ENCODE measurements at places on chromosomes 7 and 10.

DNA sequence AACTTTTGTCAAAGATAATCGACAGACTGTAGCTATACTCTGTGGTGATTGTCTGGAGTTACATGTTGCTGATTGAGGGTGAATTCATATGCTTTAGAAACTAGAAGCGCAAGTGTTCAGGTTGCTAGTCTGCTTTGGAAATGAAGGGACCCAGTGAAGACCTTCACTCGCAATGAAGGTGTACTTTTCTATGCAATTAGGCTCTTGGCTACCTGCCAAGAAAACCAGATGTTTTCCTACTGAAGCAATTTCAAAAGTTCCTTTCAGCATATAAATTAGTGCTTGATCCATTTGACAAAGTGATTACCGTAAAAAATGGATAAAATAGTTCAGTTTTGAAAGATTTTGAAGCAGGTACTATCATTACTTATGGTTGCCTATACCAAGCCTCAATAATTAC, 10.0 kb upstream of the STK31 start:
- DNase-seq: no peak

GRCh38 chr10:44032216-44032615, 352.7 kb downstream of the CXCL12 start:
- DNase-seq: no peak

- no peak for DNase-seq
These were observed 44.3 kb downstream of the TET1 start for GRCh38 chr10:68604441-68604840.

DNA sequence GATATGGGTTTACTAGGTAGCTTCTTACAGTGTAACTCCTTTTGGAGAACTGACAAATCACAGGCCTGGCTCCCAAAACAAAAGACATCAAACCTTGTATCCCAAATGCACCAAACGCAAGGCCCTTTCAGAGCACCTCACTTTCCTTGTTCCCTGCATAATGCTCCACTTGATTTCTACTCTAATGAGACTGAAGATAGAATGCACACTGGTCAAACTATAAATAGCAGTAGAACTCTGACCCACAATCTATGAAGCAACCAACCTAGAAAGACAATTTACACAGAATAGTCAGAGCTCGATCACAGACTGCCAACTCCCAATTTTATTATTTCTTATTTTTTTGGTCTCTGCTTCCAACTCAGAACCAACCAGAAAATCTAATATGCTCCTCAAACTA, 214.4 kb downstream of the CACNA2D1 start:
- DNase-seq: no peak

DNA sequence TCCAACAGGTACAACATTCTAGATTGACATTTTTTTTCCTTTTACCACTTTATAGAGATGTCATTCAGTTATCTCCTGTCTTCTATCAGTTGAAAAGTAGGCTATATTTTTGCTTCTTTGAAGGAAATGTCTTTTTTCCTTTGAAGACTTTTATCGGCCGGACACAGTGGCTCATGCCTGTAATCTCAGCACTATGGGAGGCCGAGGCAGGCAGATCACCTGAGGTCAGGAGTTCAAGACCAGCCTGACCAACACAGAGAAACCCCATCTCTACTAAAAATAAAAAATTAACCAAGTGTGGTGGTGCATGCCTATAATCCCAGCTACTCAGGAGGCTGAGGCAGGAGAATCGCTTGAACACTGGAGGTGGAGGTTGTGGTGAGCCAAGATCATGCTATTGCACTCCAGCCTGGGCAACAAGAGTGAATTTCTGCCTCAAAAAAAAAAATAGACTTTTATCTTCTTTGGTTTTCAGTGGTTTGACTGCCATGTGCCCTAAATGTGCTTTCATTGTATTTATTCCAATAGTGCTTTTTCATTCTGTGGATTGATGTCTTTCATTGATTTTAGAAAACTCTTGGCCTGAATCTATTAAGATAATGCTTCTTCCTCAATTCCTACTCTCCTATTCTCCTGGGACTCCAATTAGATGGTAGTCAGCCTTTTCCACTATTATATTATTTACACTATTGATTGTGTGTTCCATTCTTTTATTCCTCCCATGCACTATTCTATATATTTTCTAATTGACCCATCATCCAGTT, 84.6 kb downstream of the IMMP2L start:
- no peak for DNase-seq

DNA sequence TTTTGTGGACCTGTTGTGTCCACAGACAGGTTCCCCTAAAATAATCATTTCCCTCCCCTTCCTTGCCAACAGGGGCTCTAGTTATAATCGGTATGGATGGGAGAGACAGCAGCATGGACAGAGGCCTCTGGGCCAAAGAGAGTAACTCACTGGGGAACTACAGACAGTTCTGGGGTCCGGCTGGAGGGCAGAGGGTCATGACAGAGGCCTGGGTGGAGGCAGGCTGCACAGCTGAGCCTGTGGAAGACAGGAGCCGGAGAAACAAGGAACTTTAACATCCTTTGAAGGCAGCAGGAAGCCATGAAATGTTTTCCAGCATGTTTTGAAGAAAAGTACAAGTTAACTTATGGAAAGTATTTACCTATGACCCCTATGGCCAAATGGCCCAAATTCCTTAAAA, 68.6 kb downstream of the PDIA4 start:
- no peak for DNase-seq

DNA sequence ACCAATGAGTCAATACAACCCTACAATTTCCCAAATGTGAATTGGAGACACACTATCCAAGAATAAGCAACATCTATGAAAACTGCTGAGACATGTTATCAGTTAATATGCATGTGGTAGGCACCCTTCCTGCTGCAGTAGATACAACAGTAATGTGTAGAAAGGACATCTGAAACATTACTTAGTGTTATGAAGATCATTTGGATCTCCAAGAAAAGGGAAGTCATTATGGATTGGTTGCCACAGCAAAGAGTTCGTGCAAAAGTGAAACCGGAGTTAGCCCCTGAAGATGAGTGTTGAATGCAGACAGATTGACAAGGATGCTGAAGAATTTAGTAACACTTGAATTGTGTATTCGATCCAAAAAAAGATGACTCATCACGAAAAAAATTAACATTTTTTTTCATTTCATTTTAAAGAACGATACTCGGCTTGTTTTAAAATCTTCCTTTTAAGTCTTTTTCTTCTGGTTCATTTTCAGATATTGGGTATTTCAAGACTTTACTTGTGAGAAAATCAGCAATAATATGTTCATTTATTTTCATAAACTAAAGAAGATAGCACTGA, 322.4 kb upstream of the KLF6 start:
- no peak for DNase-seq

GRCh38 chr10:5650664-5651387, 15.6 kb downstream of the ASB13 start:
- DNase-seq: no peak

GRCh38 chr10:17214971-17215781, 12.9 kb upstream of the VIM start:
- no peak for DNase-seq

DNA sequence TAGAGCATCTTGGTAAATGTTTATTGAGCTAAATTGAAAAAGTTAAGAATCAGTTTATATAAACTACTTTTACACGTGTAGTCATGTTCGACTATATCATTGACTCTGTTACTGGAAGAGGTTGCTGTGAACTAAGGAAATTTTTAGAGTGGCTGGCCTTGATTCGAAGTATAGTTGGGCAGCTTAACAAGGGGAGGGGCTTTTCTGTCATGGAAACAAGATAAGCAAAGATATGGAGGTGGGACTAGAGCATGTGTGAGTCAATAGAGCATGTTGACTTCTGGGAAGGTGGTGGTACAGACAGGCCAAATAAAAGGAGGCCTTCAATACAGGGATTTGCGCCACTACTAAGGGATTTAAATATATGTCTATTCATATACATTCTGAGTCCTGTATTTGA, 7.6 kb downstream of the ATP5F1C start:
- no peak for DNase-seq

DNA sequence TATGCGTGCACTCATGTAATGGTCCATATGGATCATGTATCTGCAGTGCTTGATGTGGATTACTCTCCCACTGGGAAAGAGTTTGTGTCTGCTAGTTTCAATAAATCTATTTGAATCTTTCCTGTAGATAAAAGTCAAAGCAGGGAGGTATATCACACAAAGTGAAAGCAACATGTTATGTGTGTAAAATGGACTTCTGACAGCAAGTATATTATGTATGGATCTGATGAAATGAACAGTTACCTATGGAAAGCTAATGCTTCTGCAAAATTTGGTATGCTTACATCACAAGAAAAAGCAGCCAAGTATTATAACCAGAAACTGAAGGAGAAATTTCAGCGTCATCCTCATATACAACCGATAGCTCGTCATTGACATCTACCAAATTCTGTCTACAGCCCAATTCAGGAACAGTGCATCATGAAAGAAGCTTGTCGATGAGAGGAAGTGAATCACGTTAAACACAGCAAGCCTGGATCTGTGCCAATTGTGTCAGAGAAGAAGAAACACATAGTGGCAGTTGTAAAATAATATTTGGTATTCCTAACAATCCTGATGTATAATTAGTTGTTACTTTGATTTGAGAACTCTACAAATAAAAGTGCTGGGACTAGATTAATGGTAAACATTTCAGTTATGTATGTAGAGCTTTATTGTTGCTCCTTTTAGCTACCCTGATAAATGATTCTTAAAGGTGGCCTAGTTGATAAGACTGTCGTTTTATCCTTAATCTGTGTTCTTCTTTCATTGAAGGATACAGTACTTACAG, 14.2 kb upstream of the SYPL1 start:
- no peak for DNase-seq

DNA sequence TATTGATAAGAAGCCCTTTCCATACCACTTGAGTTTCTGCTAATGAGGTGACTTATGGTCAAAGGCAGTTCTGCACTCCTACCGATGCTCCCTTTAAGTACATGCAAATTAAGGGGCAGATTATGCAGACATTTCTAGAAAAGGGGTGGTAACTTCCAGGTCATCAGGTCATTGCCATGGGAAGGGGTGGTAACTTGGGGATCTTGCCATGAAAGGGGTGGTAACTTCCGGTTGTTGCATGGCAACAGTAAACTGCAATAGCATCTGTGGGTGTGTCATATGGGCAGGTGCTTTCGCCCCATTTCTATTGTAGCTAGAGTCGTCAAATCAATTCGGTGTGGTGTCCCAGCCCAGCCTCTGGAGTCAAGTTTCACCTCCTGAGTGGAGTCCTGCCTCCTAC, 150.9 kb downstream of the UBE2H start:
- DNase-seq: no peak

GRCh38 chr10:87523731-87524130, 19.0 kb downstream of the MINPP1 start:
- DNase-seq: no peak

DNA sequence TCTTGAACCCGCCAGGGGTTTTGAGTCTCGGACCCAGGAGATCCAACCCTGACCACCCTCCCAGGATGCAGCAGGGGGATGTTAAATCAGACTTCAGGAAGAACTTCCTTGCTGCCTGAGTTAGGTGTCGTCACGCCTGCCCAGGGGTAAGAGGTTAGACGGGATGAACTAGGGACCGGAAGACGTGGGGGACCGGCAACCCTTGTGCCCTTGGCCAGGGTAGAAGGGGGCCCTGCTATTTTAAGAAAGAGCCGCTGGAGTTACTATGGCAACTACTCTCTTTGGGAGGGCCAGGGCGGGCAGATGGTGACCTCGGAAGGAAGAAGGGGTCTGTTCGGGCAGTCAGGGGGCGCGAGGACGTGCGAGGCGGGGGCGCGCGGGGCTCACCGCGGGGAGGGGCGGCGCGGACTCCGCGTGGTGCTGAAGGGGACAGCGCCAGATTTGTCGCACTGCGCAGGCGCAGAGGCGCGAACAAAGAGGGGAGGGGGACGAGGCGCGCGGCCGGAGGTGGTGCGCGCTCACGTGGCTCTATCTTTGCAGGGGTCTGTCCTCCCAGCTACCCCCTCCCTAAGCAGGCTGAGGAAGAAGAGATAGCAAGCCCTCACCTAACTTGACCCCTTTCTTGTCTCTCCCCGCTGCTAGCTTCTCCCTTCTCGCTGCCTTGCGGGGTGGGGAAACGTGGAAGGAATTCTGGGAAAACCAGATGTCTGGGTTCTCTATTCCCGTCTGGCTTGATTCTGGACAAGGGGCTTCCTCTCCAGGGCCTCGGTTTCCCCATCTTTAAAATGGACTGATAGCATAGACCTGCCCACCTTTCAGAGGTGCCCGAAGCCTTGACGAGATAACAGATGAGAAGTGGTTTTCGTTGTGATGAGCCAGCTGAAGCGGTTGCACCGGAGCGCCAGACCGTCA, 940 bp upstream of the PSD start:
- peak; percentile 82 for DNase-seq

GRCh38 chr7:133191787-133192186, 61.1 kb upstream of the EXOC4 start:
- DNase-seq: no peak

DNA sequence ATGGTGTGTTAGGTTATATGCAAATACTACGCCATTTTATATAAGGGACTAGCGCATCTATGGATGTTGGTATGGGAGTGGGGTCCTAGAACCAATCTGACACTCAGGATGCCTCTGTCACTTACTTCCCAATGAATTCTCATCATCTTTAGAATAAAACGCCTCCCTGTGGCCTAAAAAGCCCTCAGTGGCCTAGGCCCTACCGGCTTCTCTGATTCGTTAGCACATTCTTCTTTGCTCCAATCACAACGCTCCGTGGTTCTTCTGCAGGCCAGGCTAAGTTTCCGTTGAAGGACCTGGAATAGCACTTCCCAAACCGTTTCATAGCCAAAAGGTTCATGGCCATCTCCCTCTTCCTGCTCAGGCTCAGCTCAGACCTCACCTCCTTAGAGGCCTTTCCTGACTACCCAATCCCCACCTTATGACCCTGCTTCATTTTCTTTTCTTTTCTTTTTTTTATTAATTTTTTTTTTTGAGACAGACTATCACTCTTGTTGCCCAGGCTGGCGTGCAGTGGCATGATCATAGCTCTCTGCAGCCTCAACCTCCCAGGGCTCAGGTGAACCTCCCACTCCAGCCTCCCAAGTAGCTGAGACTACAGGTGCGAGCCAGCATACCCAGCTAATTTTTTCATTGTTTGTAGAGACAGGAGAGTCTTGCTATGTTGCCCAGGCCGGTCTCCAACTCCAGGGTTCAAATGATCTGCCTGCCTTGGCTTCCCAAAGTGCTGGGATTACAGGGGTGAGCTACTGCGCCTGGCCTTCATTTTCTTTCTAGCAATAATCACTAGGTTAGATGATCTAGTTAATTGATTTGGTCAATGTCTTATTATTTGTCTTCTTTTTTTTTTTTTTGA, 24.5 kb upstream of the YWHAG start:
- DNase-seq: no peak

DNA sequence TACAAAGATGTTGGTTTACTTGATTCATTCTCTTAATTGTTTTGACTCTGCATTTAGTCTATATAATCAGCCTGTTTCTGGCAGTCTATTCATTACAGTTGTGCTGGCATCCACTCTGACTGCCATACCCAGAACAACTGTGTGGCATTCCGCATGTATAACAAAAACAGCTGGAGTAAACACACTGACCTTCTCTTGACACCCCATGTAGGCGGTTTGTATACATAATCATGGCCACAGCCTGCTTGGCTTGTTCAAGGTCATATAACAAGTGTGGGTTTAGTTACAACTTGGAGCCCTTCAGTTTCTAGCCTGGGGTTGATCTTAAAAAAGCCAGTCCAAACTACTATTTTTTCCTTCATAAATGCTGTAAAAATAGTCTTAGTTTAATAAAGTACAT, 70.9 kb downstream of the MBL2 start:
- DNase-seq: no peak
